ENCODE measurements at places on chromosomes 3 and 15.
A peak's percentile ranks its signal among the peaks of the same experiment; 100 is the strongest.

- no peak for DNase-seq
Measured at GRCh38 chr3:42115946-42116345, 24.8 kb downstream of the TRAK1 start.

DNA sequence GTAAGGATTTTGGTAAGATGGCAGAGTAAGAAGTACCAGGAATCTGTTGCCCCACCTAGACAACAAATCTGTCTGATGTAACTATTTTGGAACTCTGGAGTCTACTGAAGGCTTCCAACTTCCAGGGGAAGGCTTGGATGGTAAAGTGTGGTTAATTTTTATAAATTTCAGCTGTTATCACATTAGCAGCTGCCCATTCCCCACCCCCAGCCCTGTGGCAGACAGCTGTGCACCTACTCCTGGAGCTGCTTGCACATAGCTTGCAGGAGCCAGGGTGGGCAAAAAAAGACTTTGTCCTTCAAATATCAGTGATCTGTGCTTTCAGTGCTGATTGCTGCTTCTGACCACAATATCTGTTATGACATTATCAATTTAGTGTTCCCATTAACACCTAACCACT lies 47.4 kb downstream of the FRMD5 start:
- no peak for DNase-seq

- DNase-seq, result no peak
Measured at GRCh38 chr3:14150491-14151230, 25.8 kb downstream of the TMEM43 start.

- DNase-seq, result no peak
Measured at GRCh38 chr3:59237121-59237520, 187.3 kb upstream of the CFAP20DC start.

DNA sequence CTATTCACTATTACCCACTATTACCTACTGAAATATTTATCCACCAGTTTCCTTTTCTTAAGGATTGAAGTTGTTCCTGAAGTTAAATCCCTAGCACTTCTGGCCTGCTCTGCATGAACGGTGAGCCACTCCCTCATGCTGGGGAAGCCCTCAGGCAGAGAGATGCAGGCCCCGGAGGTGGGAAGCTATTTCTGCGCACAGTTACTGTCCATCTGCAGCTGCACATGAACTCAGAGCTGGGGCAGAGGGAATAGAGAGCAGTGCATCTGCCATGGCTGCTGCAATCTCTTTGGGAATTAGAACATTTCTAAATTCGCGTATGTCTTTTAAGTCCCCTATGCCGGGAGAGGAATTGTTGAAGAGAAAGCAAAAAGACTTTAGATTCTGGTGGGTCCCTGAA lies 6.3 kb upstream of the GALNT15 start:
- DNase-seq, result no peak

DNA sequence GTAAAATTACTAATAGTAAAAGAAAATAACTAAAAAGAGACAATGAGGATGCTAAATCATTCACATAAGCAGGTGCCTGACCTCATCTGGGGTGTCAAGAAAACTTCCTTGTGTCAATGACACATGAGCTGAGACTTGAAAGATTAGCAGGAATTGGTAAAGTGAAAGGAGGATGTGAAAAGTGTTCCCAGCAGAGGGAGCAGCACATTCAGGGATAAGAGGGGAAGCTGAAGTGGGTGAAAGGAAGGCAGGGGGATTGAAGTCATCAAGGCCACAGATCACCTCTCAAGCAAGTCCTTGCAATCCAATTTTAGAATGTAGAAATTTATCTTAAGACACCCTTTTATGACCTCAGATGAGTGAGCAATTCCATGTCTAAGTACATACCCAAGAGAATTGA lies 60.2 kb upstream of the ACP3 start:
- DNase-seq, result peak; percentile 14

DNA sequence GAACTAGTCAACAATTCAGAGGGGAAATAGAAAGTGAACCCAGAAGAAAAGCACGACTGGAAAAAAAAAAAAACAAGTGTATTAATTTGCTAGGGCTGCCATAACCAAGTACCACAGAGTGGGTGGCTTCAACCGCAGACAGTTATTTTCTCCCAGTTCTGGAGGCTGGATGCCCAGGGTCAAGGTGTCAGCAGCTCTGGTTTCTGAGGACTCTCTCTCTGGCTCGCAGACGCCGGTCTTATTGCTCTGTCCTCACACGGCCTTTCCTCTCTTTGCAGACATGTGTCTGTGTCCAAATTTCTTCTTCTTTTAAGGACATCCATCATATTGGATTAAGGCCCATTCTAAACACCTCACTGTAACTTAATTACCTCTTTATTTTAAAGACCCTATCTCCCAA lies 291.8 kb downstream of the XXYLT1 start:
- no peak for DNase-seq

DNA sequence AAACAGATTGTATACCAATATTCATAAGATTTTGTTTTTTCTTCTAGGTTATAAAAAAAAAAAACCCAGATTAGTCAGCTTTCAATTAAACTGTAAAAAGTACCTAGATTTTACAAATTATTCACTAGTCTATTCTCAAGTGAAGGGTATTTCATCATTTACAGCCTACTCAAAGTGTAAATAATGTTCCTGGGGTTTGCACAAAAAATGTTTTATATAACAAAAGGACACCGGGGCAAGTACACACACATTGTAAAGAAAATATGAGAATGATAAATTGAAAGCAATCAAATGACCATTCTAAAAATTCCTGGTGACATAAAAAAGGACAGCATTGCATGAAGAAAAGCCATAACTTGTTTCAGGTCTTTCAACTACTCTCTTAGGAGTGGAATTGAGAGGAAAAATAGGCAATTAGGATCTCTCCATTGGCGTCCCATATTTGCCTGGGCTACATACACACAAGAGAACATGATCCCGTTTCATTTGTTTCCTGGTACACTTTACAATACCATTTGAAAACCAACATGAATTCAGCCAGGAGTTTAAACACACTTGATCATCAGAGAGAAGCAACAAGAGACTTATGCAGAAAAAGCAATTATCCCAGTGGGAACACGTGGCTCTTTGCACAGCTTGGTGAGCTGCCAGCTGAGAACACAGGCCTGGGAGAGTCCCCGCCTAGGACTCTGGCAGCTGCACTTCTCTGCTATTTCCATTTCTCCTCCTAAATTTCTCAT lies 1039.2 kb downstream of the ROBO1 start:
- peak; percentile 75 for DNase-seq

Data from G401 (cell line).